Activated naive CD8-positive, alpha-beta T cell treated with anti-CD3 and anti-CD28 coated beads, Interleukin-2, amount 50 U/mL, for 16 hours (primary cell): ENCODE measurements at places on chromosomes 6 and 20.

DNA sequence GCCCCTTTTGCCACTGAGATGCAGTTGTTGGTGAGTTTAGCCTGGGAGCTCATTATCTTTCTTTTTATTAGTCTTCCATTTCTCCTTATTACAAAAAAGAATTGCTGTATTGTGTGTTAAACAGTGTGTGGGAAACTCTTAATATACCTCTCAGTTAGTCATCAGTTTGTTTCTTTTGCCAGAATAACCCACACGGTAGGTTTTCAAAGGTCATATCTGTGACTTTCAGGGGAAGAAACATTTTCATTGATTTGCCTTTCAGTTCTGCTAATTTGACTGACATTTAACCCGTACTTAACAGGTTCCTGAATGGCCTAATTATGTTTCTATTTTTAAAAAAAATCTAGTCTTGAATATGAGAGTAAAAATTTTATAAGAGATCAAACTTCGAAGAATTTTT, 145.3 kb downstream of the KHDC1L start:
- no peak for DNase-seq

DNA sequence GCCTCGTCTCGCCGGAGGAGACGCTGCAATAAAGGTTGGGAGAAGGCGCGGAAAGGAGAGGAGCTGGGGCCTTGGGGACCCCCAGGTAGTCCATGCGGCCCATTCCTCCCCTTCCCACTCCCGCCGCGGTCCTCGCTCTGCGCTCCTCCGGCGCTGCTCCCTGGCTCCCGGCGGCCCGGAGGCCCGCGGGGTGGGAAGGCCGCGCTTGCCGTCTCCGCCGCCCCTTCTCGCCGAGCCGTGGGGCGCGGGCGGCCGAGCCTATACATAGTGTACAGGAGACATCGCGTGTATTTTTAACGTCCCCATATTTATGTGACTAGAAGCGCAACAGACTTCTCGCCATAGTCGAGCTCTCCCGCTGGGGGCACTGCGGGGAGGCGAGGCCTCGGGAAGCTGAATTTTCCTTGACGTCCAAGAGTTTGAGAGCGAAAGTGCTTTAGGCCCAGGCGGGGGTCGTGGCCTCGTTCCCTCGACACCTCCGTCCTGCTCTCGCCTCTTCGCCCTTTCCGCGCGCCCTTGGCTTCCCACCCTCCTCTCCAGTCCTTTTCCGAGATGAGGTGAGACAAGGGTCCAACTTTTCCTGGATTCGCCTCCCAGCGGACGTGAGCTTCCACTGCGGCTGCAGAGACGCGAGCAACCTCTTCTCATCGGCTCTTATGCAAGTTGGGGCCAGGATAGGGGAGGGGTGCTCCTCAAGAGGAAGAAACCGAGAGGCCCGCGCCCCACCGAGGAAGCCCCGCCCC, 29.0 kb downstream of the SLC12A5 start:
- no peak for DNase-seq

DNA sequence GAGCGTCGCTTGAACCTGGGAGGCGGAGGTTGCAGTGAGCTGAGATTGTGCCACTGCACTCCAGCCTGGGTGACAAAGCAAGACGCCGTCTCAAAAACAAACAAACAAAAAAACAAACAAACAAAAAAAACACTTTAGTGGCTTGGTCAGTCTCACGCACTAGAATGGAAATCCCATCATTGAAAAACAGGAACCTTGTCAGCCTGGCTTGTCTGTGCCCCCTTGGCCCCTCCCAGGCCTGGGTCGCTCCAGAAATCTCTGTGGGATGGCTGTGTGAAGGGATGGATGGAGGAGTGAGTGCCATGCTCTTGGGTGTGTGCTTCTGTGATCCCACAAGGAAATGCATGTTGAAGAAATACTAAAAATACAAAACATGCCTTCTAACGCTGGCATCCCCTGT, 20.9 kb upstream of the NAA20 start:
- DNase-seq = no peak

GRCh38 chr6:156841508-156841907, 64.3 kb downstream of the ARID1B start:
- no peak for DNase-seq

DNA sequence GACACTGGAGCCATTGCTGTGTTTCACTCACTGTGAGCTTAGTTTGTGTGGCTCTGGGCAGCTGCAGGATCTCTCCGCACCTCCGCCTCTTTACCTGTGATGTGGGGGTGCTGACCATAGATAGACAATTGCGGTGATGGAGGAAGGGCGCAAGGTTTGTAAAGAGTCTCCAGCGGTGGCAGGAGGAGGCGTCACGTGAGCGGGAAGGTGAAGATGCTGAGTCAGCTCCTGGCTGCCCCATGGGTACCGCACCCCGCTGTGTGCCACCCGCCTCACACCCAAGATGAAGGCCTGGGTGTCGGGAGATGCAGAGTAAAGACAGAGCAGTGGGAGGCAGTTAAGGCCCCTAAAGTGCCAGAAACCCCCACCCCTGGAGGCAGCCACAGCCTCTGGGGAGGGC, 9.0 kb upstream of the KCNQ2 start:
- no peak for DNase-seq
